ENCODE measurements at places on chromosomes 3 and 15.

- no peak for DNase-seq
Observed at GRCh38 chr15:60381148-60381788, 16.5 kb downstream of the ANXA2 start.

- no peak for DNase-seq
Observed at GRCh38 chr15:59614153-59614552, 2.6 kb downstream of the GCNT3 start.

- no peak for DNase-seq
Observed at GRCh38 chr15:90259524-90259923, 5.9 kb upstream of the NGRN start.

GRCh38 chr15:27463525-27464088 lies 492.6 kb downstream of the GABRG3 start:
- no peak for DNase-seq

DNA sequence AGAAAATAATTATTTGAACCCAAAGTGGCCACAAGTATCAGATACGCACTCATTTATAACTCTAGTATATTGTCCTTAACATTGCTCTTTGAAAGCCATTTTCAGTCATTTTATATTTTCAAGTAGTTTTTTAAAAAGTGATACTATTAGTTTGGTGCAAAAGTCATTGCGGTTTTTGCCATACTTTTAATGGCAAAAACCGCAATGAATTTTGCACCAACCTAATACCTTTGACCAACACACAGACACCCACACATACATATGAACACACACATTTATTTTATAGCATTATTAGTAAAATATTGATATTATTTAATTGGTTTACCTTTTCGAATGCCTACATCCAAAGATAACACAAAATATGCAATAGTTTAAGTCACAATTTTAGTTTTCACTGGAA lies 154.3 kb downstream of the EPHA3 start:
- DNase-seq, result no peak

- DNase-seq, result no peak
Observed at GRCh38 chr3:101495552-101495951, 17.5 kb downstream of the SENP7 start.

DNA sequence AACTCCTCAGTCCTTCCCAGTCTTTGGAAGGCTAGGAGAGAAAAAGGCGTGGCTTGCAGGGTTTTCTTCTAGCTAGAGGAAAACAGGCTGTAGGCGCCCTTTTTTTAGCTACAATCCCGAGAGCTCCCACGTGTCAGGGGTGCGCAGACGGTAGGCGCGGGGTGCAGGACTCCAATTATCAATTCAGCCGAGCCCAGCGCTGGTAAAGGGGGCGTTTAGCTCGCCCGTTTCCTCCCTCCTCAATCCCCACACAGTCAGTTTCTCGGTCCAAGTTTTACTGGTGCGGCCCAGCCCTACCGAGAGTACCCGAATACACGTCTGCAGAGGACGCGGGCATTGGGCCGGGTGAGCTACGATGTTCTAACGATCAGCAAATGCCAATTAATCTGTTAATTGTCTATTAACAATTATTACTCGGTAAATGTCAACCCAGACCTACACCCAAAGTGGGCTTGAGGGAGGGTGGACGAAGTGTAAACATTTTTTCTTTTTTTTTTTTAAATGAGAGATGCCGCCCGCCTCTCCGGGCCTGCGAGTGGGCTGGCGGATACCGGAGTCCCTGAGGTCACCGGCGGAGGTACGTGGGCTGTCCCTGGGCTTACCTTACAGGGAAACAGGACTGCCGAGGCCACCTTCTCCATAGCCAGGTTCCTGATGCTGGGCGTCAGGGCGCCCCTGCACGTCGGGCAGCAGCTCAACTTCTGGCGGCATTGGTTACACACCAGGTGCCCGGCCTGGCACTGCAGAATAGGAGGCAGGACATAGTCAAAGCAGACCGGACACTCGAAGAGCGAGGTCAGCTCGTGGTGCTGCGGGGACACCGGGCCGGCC lies 923 bp downstream of the SIAH2 start:
- peak; percentile 38 for DNase-seq

DNA sequence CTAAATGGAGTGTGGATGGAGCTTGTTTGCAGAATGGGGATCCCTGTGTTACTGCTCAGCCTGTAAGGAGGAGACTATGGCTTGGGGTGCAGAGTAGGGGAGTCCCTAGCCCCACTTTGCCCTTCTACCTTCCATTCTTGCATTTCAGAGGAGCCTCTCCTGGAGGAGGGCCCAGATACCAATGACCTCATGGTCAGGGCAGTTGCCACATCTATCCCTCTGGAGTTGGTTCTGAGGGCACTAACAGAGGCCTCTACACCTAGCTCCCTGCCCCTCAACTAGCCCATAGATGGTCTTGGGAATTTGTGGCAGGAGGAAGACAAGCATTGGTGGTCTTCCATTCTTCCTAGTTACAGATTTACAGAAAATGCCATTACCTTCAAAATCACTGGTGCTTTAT lies 6.1 kb downstream of the SKOR1 start:
- no peak for DNase-seq

DNA sequence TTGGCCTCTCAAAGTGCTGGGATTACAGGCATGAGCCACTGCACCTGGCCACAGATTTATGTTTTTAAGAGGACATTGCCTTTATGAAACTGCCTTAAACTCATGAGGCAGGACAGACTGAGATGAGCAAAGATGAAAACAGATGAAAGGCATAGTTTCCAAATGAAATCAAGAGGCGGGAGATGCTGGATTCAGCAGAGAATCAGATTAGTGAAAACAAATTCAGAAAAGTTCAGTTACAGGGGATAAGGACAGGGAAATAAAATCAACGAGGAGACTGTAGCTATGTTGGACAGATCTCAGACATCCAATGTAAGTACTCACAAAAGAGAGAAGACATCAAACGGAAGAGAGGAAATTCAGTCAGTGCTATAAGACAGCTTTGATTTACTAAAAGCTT lies 68.1 kb downstream of the ADAMTSL3 start:
- no peak for DNase-seq

DNA sequence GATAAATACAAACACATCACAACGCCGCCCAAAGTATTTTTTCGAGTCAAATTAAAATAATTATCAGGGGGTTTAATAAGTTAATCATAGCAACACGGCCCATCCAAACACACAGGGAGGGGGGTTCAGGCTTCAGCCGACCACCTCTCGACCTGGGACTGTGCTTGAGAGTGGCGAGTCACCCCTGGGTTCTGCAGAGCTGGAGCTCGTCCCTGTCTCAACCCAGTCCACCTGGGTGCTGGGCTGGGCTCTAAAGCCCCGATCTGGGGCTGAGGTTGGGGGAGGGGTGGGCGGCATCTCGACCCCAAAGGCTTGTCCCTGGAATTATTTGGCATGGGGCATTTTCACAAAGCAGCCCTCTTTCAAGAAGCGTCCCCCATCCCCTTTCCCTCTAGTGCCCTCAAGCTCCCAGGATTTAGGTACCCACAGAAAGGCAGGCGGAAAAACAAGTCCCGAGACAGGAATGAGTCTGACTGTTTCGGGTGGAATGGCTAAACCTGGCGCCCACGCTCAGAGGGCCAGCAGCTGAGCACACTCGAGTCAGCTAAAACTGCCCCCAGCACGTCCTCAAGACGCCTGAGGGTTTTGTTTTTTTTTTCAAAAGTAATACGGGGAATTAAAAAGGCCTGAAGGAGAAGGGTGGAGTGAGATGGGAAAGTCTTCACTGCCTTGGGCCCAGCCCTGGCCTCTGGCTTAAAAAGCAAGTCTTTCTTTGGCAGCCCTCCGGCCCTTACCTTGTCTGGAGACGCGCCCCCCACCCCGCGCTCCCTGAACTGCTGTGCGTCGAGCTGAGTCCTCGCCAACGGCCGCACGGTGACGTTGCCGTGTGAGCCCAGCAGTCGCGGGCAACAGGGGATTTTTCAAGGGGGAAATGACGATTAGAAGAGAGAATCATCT lies 32.5 kb downstream of the NR2F2 start:
- DNase-seq, result no peak

DNA sequence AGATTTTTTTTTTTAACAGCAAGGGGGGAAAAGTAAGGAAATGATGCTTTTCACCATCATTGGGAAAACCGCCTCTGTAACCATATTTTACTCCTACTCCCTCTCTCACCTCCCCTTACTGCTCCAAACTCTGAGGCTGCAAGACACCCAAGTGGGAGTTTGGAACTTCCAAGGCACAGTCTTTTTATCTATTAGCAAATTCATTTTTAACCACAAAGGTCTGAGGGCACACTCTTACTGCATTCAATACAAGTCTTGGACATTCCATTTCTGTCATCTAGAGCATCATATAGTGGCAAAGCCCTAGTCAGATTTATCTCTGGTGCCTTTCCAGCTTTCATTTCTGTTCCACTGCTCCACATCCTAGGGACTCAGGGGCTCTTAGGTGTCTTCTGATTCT lies 13.2 kb downstream of the FAM162A start:
- no peak for DNase-seq

DNA sequence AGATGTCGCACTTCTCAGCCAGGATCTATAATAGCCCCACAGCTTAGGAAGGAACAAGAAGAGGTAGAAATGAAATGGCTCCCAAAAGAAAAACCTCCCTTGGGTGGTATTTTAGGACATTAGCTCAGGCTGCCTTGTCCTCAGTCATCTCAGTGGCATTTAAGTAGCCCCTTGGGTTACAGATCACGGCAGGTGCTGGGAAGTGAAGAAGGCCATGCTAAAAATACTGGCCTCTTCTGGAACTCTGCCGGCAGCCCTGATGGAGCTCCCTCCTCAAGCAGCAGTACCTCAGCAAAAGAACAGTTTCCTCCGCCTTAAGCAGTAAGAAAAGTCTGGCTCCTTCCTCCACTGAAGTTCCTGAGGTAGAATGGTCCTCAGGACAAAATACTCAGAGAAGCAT lies 7.3 kb upstream of the TPM1 start:
- DNase-seq, result no peak

DNA sequence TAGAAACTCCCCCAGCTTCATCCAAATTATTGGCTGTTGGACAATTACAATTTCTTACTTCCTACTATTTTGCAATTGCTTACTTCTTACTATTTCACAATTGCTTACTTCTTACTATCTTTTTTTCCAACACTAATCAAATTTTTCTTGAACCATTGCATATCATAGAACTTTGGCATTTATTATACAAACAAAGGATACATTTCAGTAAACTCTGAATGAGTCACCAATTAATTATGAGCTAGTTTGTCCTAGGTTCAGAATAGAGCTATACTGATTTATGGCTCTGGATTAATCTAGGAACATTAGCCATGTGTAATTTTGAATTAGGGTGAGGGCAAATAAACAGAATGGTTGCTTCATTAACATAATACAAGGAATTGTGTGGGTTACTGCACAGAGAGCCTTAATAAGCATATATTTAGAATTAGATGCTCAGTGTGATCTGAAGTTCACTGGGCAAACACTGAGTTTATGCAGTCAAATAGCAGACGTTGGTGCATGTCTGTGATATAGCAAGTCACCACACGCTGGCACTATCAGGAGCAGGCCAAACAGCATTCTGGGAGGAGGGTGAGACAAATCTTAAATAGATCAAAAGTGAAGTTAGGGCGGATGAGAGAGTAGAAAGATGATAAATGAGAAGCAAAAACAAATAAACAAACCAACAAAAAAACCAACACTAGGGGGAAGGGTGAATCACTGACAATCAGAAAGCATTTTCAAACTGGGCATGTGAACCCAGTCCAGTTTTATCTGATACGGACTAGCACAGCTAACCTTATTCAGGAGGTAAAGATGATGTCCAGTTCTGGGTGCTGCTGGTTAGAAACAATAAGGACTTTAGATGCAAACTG lies 21.5 kb downstream of the GABRR3 start:
- DNase-seq, result no peak

DNA sequence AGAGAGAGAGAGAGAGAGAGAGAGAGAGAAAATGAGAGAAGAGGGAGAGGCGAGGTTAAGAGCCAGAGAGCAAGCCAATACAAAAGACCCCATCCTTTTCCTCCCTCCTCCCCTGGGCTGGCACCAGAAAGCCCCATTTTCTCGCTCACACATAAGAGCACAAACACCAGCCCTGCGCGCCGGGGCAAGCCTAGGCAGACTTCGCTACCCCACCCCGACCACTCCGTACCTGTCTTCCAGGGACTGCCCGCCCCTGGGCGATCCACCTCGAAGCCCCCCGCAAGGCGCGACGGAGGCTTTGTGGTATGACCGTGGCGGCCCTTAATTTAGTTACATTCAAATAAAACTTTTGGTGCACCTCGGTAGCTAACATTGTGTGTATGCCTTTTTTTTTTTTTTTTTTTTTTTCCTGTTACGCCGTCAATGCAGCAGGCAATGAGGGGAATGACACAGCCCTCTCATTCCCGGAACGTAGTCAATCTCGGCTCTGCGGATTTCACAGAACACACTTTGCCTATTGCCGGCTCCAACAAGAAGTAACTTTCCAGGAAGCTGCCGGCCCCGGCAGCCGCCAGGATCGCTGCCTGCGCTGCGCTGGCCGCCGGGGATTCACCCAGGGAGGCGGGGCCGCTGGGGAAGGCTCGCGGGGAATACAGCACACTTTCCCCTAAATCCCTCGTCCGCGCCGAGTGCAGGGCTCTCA lies 7.7 kb downstream of the BCL6 start:
- no peak for DNase-seq

GRCh38 chr15:25852661-25853524 lies 10.2 kb downstream of the ATP10A start:
- DNase-seq, result no peak

GRCh38 chr3:101809178-101810021 lies 30.4 kb downstream of the NXPE3 start:
- peak; percentile 65 for DNase-seq

All from naive thymus-derived CD8-positive, alpha-beta T cell (primary cell).